ENCODE measurements at places on chromosomes 11 and 22.

GRCh38 chr11:86117001-86117711 lies 48.3 kb upstream of the PICALM start:
- DNase-seq: no peak

- DNase-seq: no peak
These were observed 1289.6 kb downstream of the TBC1D22A start for GRCh38 chr22:48051796-48052620.

DNA sequence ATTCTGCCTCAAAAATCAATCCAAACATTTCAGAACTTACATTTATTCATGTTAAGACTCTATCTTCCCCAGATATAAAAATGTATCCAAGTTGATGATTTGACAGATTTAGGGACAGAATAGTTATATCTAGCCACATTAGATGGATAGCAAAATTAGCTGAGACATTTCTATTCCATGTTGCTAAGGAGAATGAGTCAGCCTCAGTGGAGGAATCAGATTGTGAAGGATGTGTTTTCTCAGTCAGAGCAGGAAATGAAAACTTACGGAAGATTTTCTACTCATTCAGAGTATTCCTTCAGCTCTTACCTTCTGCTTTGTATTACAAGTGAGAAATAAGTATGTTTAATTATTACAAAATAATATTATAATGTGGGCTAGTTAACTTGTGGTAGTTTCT lies 556.3 kb upstream of the ANO3 start:
- no peak for DNase-seq

DNA sequence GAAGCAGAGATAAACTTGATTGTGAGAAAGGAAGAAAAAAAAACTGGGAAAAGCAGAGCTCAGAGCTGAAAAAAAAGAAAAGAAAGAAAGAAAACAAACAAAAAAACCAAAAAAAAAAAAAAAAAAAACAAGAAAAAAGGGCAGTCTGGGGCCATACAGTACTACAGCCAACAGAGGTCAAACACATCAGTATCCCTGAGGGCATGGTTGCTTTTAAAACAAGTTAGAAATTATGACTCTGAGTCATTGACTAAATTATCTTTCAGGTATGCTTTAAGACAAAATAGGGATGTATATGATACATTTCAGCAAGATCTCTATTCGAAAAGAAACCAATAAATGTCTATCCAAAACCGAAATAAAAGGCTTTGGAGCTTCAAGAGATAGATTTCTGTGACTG lies 37.1 kb upstream of the TLCD5 start:
- no peak for DNase-seq

- DNase-seq: no peak
These were observed 131.8 kb upstream of the PARVA start for GRCh38 chr11:12245549-12246016.

GRCh38 chr11:85945296-85945695 lies 90.1 kb downstream of the CCDC83 start:
- DNase-seq: no peak

DNA sequence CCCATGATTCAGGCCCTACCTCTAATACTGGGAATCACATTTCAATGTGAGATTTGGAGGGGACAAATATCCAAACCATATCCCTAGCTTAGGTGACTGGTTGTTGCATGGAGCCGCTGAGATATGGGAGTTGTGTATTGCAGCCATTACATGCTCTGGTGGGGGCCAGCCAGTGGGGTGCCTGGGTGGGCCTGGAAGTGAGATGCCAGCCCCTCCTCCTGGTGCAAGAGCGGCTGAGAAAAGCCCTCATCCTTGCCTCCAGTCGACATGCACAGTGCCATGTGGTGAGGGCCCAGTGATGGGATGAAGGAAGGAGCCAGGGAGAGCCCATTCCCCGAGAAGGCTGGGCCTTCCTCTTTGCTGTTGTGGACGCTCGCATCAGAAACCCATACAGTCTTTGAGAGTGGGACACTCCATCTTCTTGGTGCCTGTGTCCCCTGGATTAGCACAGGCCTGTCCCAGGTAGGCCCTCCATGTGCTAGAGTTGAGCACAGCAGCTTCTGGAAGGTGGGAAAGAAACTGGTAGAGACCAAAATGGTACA lies 1043.0 kb downstream of the TBC1D22A start:
- DNase-seq: no peak

DNA sequence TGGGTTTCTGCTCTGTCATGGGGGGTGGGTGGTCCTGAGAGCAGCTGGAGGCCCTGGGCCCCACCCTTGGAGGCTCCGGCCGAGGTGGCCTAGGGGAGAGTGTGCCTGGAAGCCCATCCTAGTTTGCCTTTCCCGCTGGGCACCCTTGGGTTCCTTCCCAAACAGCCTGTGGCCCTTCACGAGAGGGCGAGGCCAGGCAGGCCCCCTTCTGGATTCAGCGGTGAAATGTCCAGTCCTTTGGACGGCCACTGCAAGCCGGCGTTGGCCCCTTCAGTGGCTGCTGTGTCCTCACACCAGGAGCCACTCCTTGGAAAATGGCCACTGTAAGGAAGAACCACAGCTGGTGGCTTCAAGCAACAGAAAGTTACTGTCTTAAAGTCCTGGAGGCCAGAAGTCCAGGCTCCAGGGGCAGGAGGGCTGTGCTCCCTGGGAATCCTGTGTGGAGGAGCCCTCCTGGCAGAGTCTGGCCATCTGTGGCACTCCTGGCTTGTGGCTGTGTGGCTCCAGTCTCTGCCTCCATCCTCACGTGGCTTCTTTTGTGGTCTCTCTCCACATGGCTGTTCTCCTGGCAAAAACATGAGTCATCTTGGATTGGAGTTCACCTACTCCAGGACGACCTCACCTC lies 854.1 kb downstream of the TBC1D22A start:
- DNase-seq: no peak

DNA sequence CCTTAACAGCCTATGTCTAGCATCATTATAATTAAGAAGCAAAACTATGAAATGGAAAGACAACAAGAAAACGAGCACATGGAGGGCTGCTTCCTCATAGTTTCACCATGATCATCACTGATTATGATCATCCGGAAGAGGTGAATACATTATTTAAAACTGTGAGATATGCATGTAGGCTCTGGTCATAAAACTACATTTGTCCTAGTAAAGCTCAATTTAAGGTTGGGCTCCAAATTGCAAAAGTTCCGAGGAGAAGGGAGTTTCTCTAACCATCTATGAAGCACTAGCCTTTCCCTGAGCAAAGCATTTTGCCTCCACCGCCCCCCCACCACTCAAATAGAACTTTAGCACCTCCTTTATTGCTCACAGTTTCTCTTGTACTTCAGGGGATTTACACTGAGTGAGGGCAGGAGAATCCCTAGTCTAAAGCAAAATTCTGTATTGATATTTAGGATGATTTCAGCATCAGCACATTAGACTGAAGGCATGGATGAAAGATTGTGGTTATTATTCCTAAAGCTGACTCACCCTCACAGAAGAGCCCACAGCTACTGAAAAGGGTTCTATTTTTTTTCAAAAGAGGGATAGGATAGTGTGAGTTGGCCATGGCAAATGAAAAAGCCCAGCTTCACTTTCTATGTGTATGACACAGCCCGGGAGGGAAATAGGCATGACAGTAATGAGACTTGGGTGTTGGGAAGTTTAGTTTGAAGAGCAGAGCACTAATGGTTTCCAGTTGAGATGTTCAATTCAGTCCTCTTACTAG lies 203.4 kb downstream of the CADM1 start:
- no peak for DNase-seq

GRCh38 chr11:114605370-114605769 lies 9.8 kb upstream of the NXPE4 start:
- no peak for DNase-seq

DNA sequence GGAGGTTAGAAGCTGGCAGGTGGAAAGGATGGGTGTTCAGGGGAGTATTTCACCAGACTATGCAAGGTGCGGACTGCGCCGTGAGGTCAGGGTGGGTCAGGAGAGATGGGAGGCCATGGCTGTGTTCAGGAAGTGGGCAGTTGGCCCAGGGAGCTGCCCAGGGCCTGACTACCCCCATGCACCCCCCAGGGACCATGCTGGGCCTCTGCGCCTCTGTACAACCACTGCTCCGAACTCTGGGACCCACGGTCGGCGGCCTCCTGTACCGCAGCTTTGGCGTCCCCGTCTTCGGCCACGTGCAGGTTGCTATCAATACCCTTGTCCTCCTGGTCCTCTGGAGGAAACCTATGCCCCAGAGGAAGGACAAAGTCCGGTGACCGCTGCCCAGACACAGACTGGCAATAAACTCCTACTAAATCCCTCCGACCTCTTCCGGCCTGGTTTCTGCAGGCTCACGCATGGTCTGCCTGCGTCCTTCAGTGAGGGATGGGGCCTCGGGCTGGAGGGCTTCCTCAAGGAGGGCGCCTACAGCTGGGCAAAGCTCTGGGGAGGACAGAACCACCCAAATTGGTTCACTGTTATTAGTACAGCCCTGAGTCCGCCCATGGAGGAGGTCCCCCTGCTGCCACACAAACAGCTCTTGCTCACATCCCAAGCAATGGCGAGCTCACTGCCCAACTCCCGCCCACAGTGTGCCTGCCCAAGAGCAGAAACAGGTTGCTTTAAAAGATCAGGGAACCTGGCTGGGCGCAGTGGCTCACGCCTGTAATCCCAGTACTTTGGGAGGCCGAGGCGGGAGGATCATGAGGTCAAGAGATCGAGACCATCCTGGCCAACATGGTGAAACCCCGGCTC lies 4.2 kb downstream of the PHLDA2 start:
- no peak for DNase-seq

- DNase-seq: no peak
These were observed 20.6 kb upstream of the RAPSN start for GRCh38 chr11:47469361-47470179.

- peak; percentile 26 for DNase-seq
These were observed 34.2 kb downstream of the DNHD1 start for GRCh38 chr11:6531267-6531752.

DNA sequence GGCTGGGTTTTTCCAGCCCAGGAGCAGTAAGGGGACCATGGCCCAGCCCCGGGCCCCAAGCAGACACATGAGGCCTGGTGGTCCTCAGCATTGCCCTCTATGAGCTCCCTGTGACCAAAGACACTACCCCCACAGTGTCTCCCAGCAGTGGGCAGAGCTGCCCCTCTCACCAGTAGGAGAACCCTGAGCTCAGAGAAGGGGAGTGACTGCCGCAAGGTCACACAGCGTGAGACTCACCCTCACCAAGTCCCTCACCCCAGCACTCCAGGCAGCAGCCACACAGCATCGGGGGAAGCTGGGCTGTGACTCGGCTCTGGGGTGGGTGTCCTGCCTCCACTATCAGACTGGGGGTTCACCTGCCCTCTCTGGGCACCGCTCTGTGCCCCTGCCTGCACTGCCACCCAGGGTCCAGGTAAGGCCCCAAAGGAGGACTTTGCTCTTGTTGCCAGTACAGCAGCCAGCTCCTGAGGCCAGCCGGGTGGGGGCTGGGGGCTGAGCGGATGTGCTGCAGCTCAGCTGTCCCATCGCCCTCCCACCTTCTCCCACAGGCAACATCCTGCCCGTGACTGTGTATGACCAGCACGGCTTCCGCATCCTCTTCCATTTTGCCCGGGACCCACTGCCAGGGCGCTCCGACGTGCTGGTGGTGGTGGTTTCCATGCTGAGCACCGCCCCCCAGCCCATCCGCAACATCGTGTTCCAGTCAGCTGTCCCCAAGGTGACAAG lies 7.9 kb upstream of the SH3BP1 start:
- DNase-seq: no peak

GRCh38 chr22:34812631-34813030 lies 253.3 kb upstream of the ISX start:
- no peak for DNase-seq

GRCh38 chr11:10459029-10459970 lies 4.2 kb downstream of the AMPD3 start:
- no peak for DNase-seq

GRCh38 chr11:7186676-7187075 lies 65.0 kb upstream of the SYT9 start:
- no peak for DNase-seq

DNA sequence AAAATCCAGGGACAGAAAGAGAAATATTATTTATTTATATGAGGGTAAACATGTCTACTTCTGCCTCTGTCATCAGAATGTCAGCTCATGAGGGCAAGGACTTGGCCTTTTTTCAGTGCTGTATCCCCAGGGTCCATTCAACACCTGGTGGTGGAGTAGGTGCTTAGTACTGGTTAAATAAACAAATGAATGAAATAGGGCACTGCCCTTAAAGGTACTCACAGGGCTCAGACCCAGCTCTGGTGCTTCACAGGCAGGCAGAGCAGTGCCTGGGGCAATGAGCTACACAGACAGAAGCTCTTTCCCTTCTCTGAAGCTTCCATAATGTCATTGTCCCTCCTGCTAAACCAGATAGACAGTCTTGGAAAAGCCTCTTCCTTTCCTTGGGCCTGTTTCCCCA lies 30.9 kb downstream of the P4HA3 start:
- no peak for DNase-seq

Data from renal cortex interstitium (tissue), 15 donors.